ENCODE measurements at places on chromosomes 4 and X.

DNA sequence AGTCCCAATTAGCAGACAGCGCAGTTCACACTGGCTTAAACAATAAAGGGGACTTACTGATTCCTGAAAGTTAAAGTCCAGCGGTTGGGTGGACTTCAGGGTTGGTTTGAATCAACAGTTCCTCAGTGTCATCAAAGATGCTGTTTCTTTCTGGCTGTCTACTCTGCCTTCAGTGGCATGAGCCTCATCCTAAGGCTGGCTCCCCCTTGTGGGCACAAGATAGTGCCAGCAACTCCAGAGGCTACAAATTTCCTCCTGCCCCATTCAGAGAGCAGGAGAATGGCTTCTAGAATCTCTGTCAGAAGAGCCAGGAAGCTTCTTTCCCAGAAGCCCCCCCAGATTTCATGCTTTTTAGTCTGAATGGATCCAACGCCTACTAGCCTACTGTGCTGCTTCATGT lies 82.4 kb upstream of the MTM1 start:
- peak; percentile 53 for DNase-seq

DNA sequence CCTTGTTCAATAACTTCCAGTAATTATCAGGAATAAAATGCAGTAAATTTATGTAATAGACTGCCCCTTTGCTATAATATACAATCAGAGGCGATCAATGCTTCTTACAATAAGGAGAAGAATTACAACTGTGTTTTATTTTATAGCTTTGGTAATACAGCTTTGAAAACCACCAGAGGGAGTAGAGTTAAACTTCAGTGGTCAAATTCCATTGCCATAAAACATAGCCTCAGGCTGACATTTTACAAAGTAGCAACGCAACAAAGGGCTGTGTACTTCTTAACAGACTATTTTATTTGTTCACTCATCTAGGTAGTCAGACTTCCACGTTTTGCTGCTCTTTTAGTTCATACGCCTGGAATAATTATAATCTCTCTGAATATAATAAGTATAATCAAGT lies 58.5 kb downstream of the TEX13C start:
- DNase-seq: no peak

- DNase-seq: no peak
These were observed 273.5 kb upstream of the ADGRL3 start for GRCh38 chr4:60926624-60927023.

DNA sequence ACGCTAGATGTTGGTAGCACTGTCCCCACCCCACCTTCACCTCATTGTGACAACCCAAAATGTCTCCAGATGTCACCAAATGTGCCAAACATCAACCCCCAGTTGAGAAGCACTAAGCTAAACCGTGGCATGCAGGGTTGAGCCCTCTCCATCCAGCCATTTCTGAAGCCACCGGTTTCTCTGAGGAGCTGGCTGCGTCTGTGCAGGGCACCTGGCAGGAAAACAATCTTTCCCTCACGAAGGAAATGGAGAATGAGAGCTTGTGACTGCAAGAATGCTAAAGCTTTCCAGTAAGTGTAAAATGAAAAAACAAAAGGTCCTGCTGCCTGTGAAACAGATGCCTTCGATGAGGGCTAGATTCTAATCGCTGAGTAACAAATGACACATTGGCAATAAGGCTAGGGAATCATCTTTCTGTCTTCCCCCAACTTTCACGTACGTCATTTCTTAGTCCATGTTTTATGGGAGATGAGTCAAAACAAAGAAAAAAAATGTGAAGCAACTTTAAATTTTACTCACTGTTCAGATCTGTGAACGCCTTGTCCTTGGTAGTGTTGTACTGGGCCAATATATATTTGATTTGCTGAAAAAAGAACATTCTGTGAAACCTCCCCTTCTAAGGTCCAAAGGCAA lies 59.9 kb downstream of the PROM1 start:
- no peak for DNase-seq

DNA sequence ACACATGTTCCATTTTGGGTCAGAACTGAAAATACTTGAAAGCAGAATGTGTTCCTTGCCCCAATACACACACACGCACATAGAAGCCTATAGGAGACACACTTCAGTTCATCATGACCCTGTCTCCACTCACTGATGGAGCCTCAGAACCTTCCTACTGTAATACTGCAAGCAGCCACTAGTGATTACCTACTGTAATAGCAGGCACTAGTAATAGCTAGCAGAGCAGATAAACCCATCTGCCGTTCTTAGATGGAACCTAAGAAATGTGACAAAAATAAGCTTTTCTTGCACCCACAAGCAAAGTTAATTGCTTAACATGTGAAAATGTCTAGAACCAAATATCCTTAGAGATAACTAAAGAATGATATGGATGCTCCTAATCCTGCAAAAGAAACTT lies 13.6 kb downstream of the AMTN start:
- no peak for DNase-seq

DNA sequence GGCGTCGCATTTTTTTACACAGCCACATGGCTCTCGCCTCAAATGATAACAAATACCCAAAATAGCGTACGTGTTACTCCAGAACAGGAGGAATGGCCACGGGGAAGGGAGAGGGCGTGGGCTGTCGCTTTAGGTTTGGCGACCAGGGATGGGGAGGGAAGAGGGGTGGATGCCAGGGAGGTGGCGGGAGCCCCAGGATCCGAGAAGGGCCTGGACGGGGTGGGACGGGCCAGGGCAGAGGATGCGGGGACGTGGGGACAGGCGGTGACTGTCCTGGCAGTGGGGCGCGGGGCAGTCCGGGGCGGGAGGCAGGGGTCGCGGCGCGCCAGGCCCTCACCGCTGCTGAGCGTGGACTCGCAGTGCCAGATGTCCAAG lies 631 bp downstream of the TMEM47 start:
- DNase-seq: no peak

- DNase-seq: no peak
These were observed 21.7 kb upstream of the TECRL start for GRCh38 chr4:64430933-64431332.

GRCh38 chr4:8773124-8773931 lies 98.3 kb downstream of the HMX1 start:
- no peak for DNase-seq

DNA sequence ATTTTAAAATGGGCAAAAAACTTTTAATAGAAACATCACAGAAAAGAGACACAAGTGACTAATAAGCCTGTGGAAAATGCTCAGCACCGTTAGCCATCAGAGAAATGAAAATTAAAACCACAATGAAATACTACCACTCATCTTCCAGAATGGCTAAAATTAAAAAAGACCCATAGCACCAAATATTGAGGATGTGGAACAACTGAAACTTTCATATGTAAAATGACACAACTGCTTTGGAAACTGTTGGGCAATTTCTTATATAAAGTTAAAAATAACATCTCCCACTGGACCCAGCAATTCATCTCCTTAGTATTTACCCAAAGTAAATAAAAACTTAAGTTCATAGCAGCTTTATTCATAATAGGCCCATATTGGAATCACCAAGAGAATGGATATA lies 94.2 kb downstream of the TENM3 start:
- no peak for DNase-seq

GRCh38 chr4:52983563-52984303 lies 121.6 kb downstream of the RASL11B start:
- peak; percentile 6 for DNase-seq

DNA sequence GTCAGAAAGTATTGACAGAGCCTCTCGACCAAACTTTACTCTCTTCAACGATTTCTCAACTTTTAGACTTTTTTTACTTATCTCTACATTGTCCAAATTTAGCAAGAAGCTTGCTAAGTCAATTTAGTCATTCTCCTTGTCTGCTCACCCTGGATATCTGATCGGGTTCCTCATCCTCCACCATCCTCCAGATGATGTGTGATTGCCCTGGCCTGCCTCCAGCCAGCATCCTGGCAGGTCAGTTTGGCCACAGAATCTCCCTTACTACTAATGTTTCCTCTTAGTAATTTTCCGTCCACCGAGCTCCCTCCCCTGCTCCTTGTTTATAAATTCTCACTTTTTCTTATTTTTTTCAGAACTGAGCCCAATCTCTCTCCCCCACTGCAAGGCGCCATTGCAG lies 167.9 kb upstream of the ZFP42 start:
- no peak for DNase-seq

DNA sequence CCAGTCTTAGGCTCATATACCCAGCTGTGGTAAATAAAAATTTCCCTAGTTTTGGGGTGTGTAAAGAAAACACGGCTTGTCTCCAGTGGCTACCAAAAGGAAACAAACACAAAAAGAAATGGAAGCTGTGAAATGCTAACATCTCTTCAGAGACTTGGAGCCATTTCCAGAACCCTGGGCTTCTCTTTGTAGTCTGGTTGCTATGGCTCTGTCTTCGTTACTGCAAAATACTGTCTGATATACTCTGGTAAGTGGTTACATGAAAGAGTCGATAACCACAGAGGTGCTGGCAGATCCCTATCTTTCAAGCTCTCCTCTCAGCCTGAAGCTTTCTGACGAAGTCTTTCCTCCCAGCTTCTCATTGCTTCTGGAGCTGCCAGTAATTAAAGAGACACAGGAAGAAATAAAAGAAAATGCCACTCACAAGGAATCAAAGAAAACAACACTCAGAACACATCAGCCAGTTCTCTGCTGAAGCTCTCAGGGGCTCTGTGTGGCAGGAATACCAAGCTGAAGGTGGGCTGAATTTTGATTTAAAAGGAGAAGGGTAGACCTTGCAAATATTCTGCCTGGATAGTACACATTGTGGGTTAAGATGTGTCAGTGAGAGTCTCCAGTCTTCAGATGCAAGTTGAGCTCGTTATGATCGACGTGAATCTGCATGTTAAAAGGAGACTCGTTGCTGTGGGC lies 107.6 kb upstream of the FAM9C start:
- peak; percentile 14 for DNase-seq

DNA sequence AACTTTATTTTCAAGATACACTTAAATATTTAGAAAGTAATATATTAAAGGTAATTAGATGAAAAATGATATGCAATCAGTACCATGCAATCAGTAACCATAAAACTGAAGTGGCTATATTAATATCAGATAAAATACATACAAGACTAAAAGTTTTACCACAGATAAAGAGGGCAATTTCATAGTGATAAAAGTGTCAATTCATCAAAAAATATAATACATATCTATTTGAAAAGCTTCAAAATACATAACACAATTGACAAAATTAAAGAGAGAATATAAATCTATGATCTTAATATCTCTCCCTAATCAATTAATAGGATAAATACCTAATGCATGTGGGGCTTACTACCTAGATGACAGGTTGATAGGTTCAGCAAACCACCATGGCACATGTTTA lies 105.5 kb downstream of the SOWAHB start:
- DNase-seq: no peak

DNA sequence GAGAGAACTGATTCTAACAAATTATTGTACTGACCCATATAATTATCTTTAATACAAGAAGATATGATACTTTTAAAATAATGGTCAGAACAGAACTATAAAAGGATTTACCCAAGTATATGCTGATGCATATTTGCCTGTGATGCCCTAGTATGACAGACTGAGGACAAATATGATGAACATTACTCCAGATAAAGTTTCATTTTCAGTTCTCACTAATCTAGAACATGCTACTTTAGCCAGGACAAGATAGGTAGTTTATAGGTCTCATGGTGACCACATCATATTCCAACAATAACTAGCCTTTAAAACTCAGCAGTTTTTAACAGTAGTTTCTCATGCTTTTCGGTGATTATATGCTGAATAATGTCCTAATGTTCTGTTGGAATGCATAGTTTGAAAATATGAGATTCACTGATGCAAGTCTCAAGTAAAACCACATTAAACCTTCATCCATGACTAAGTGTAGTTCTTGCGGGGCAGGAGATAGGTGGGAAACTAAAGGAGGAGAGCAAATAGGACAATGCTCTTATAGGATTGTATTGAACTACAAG lies 295.2 kb upstream of the AGA start:
- DNase-seq: no peak

DNA sequence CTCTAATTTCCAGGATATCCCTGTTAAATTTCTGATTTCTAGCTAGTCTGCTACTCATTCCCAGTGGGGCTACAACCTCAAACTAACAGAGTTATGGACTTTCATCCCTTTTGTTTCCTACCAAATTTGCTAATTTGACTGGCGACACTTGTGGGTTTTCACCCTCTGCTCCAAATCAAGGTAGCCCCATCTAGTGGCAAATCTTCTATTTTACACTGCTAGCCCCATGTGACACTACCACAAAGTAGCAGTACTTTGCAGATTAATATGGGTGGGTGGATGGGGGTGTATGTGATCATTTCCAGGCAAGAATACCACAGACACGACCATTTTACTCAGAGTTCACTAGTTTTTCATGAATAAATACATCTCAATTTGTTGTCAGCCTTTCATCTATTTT lies 150.3 kb downstream of the MSL3 start:
- DNase-seq: peak; percentile 24

DNA sequence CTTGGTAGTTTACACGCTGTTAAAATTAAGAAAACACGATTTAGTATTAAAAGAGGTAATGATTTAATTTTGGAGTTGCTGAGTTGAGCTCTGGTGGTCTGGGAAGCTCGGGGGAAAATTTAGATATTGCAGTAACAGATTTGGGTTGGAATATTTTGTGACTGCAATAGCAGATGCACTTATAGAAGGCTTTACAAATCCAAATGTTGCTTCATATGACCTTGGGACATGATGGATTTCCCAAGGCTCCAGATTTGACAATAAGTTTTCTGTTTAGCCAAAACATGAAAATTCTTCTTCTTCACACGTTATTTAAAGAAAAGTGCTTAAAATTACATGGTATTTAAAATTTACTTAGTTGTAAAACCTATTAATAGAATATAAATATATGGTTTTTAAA lies 302.0 kb downstream of the SPRY1 start:
- DNase-seq: no peak

GRCh38 chr4:8906991-8907595 lies 35.5 kb upstream of the HMX1 start:
- DNase-seq: no peak

DNA sequence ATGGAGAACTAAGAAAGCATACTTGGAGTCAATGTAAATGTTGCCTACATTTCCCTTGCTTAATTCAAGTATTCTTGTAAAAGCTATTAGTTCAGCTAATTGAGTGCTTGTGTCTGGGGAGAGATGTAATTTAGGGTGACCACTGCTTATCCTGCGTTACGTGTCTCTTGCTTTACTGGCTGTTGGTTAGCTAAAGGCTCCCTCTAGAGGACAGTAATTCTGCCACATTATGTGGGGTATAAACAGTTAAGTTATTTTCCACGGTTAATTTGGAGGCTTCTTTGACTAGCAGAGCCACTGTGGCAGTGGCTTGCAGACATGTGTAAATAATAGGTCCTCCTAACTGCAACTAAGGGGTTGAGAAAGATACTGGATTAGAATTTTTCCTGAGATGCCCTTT lies 25.3 kb upstream of the NAF1 start:
- no peak for DNase-seq

DNA sequence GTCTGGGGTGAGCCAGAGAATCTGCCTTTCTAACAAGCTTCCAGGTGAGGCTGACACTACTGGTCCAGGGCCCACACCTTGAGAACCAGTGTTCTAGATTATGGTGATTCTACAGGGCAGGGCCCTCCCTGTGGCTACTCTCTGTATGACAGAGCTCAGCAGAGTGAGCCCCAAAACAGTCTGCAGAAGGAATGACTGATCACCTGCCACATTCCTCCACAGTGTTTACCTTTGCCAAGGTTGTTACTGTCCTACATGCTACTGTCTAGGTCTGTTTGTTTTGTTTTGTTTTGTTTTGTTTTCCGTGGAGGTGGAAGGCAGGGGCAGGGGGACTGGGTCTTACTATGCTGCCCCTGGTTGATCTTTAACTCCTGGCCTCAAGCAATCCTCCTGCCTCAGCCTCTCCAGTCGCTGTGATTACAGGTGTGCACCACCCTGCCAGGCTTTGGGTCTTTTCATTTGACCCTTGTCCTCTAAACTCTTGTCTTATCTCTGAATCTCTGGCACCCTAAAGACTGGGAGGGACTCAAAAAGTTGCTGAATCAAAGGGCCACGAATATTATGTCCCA lies 45.1 kb downstream of the MAP7D2 start:
- no peak for DNase-seq

Measured in stimulated activated CD4-positive, alpha-beta T cell treated with anti-CD3 and anti-CD28 coated beads, Interleukin-4, amount 100 ng/mL, for 24 hours (primary cell).